Muscle of leg (tissue), 16 donors: ENCODE measurements at places on chromosomes 2 and 18. TPM values are rescaled to one million over a fixed set of nuclear protein-coding genes. Genes with fewer than 3 reads are reported as not detected.
A peak's percentile ranks its signal among the peaks of the same experiment; 100 is the strongest.

DNA sequence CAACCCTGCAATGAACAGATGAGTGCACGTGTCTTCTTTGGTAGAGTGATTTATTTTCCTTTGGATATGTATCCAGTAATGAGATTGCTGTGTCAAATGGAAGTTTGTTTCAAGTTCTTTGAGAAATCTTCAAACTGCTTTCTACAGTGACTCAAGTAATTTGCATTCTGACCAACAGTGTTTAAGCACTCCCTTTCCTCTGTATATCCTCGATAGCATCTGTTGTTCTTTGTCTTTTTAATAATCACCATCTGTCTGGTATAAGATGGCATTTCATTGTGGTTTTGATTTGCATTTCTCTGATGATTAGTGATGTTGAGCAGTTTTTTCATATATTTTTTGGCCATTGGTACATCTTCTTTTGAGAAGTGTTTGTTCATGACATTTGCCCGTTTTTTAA, 1608.3 kb upstream of the ZEB2 start:
- no peak for DNase-seq

Gene TFPI
- 46.9 TPM for total RNA-seq

Gene RAB6C
- 0.09 TPM for total RNA-seq

DNA sequence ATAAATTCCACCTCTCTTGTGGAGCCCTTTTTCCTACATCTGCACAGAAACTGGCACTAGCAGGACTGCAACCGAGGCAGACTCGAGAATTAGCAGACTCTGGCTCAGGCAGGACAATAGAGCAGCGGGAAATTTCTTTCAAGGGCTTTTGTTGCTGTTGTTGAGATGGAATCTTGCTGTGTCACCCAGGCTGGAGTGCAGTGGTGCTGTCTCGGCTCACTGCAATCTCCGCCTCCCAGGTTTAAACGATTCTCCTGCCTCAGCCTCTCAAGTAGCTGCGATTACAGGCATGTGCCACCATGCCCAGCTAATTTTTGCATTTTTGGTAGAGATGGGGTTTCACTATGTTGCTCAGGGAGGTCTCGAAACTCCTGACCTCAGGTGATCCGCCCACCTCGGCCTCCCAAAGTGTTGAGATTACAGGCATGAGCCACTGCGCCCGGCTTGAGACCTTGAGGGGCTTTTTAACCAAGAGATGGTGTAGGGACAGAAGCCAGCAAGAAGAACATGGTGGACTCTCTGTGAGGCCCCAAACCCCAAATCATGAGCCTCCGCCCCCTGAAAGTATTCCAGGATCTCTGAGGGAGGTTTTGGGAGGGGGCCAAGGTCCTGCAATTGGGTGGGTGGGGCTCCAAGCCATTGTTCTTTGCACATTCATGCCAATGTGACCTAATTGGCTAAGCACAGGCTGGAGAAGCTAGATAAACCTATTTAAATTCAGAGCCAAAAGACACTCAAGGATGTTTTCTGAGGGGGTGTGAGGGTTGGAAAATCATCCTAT, 68.4 kb upstream of the MSH2 start:
- DNase-seq: no peak

DNA sequence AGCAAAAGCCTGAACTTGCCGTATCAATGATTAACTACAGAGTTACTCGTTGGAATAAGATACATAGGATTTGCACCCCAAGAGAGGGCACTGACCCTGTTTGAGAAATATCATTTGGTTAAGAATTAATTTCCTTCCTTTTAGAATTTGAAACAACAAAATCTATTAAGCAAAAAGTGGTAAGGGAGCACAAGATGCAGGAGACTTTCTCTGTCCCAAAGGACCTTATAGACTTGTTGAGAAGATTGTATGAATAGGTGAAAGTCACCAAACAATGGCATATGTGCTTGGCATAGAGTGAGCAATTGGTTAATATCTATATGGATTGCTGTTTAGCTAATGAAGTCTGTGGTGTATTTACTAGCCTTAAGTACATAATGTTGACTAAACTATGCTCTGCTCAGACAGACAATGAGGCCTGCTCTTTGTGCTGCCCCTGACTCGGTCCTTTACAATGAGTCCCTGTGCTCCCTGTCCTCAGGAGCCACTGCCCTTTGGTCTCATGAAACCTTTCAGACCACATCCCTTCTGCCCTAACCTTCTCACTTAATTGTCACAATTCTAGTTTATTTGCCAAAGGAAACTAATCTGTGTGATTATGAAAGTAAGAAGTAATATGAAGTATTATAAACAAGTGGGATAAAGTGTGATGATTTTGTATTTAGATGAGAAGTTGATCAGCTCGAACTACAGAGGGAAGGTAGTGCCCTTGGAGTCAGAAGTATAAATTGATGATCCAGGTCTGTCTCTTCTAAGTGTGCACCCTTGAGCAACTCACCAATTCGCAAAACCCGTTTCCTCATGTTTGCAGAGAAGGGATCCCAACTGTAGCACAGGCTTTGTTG, 21.2 kb upstream of the HNMT start:
- no peak for DNase-seq

Gene FOXI3
- total RNA-seq: not detected

- no peak for DNase-seq
These were observed 2.0 kb upstream of the PLEKHB2 start for GRCh38 chr2:131103165-131103564.

- no peak for DNase-seq
These were observed 44.9 kb downstream of the PTPN2 start for GRCh38 chr18:12839057-12839525.

GRCh38 chr18:43396266-43396665, 119.0 kb upstream of the SYT4 start:
- DNase-seq: peak; percentile 32

Gene ZBTB7C
- total RNA-seq: 3.2 TPM

Gene GPBAR1
- 1.3 TPM for total RNA-seq
